Vagina (tissue), 2 donors: ENCODE measurements at places on chromosomes 5 and 9.

- DNase-seq, result no peak
Measured at GRCh38 chr5:145991044-145991575, 54.7 kb downstream of the SH3RF2 start.

DNA sequence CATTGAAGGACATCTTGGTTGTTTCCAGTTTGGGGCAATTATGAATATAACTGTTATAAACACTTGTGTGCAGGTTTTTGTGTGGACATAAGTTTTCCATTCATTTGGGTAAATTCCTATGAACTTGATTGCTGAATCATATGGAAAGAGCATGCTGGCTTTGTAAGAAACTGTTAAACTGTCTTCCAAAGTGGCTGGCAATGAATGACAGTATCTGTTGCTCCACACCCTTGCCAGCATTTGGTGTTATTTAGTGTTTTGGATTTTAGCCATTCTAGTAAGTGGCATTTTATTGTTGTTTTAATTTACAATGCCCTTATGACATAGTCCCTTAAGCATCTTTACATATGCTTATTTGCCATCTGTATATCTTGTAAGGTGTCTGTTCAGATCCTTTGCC, 29.8 kb upstream of the UGT3A2 start:
- DNase-seq, result no peak

GRCh38 chr5:154767576-154767975, 12.4 kb downstream of the LARP1 start:
- no peak for DNase-seq

- DNase-seq, result no peak
Measured at GRCh38 chr9:128280084-128280622, 4.1 kb downstream of the SWI5 start.

DNA sequence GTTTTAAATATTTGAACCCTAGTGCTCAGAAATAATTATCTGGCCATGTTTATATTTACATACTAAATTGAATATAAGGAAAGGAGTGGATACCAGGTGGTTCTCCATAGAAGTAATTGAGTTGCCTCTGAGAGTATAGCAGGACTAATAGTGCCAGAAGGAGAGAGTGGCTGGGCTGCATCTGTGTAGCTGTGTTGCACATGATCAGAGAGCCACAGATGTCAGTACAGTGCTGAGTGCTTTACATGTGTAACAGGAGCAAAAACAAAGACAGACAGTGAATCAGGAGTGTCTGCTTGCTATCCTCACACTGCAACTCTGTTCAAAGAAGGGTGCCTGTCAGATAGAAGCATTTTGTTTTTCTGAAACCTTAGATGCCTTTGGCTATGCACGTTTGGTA, 353.9 kb upstream of the PAPPA start:
- DNase-seq, result no peak

DNA sequence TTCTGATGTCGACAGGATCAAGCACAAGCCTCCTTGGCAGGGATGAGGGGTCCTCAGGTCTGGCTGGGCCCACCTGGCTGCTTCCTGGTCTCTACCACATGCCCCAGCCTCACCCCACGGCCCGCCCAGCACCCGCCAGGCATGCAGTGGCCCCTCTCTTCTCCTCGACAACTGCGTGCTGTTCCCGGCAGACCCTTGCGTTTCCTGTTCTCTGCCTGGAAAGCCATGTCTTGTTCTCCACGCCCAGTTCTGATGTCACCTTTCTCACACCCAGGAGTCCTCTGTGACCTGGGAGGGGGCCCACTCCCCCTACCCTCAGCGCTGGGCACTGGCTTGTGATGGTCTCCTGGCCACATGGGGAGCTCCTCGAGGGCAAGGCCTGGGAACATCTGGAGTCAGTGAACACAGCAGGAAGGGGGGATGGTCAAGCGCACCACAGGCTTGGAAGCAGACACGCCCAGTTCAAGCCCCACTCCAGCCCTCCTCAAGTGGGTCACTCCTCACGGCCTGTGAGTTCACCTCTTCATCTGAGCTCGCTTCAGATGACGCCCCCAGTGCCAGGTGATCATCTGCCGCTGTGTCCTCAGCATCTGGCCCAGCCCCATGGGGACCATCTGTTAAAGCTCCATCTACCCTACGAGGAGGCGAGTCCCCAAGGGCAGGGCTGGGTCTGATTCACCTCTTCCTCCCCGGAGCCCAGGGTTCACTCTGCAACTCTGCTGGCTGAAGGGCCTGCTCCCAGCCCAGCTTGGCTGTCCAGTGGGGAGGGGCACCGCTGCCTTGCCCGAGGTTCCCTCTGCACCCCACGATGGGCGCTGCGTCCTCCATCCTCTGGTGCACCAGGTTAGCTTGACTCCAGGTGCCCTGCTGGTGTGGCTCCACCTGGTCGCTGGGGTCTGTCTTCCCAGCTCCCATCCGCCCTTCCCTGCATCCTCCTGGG, 133.2 kb upstream of the PHYKPL start:
- no peak for DNase-seq

DNA sequence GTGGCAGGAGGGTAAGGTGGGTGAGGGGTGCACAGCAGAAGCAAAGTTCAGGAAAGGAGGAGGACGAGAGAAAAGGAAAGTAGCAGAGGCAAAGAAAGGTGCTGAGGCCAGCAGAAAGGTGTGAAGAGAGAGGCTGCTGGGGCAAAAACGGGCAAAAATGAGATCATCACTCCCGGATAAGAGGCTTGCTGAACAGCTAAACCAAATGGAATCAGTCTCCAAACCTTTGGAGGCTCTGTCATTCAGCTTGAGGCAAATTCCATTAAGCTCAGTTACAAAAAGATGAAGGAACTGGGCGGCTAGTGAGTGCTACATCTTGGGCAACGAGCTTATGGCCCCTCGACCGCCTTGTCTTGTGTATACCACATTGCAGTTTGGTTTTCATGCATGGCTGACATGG, 136.4 kb downstream of the FSTL4 start:
- DNase-seq, result no peak

DNA sequence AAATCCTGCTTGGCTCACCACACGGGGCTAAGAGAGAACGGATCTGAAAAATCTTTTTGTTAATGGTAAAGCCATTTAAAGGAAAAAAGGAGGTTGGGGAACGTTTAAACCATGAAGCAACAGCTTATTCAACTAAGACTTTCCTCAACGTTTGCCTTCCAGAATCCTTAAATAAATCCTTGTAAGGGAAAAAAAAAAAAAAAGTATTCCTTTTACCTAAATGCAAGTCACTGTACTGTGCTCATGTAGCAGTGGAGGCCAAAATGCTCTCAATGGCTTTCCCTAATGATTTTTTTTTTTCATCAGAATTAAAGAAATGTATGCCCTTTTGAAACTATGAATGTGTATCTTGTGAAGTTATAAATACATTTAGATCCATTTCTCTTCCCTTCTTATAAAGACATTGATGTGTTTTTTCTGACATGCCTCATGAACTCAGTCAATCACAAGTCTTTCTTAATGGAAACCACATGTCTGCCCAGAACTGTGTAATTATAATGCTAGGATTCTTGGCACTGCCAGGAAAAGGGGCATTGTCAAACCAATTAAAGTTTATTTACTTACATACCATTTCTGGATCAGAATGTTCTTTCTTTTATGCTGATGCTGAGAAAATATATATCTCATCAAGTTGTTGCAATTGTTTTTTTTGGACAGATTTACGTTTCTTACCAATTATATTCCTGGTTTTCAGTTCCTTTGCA, 107.5 kb downstream of the EBF1 start:
- DNase-seq, result no peak

GRCh38 chr5:79552984-79553383, 39.0 kb upstream of the HOMER1 start:
- DNase-seq, result no peak

GRCh38 chr5:132090107-132090506, 16.5 kb downstream of the CSF2 start:
- no peak for DNase-seq

GRCh38 chr9:110668570-110669167, at the start of gene MUSK:
MUSK (plus strand) TSS chr9:110668791; CDS start chr9:110668905, 114 bp downstream.
- no peak for DNase-seq

DNA sequence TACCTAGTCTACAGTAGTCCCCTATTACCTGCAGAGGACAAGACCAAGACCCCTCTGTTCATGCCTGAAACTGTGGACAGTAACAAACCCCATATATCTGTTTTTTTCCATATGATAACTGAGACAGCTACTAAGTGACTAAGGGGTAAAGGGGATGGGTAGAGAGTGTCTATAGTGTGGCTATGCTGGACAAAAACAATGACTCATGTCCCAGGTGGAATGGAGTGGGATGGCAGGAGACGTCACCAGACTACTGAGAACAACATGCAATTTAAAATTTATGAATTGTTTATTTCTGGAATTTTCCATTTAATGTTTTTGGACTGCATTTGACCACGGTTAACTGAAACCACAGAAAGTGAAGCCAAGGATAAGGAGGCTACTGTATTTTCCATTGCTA, 171.8 kb downstream of the AGTPBP1 start:
- DNase-seq, result no peak

DNA sequence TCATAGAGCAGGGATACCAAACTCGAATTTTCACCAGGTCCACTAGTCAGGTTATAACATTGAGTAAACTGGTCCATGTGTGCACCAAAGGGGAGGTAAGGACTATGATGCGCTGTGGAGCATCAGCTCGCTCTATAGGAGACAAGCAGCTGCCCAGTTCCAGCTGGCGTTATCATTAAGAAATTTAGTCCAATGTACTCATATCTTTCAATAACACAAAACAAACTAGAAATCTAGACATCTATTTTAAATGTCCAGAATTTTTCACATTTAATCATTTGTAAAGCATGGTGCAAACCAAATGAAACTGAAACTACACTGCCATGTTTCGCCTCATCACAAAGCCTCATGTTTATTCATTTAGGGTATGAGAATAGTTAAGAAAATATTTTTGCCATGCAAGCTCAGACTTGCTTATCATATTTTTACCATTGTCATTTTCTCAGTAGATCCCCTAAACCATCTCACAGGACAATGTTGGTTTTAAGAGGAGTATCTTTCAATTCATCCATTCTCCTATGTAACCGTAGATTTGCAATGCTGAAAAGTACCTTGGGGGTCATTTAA, 50.9 kb downstream of the ZNF474 start:
- DNase-seq, result no peak
